ENCODE measurements at places on chromosomes 11 and 22. TPM values are rescaled to one million over a fixed set of nuclear protein-coding genes. Genes with fewer than 3 reads are reported as not detected.

- no peak for DNase-seq
Measured at GRCh38 chr22:25159028-25159427, 40.6 kb upstream of the CRYBB3 start.

DNA sequence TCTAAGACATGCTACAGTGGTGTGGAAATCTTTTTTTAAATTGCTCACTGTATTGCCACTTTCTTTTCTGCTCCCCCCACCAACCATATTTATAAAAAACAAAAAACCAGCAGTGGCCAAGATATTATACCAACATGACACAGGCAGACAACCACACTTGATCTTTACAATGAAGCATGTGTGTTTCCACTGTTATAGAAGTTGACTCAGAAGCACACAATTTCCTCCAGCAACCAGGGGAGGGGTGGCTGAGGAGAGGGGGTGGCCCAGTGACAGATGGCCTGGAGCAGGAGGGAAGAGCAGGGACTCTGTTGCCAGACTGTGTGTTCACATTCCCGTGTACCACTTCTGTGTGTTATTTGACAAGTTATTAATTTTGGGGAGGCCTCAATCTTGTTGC, 14.8 kb downstream of the CD59 start:
- DNase-seq: no peak

- DNase-seq: no peak
Measured at GRCh38 chr11:48088682-48089050, 108.3 kb downstream of the PTPRJ start.

GRCh38 chr11:20238712-20239111, 78.4 kb upstream of the DBX1 start:
- no peak for DNase-seq

DNA sequence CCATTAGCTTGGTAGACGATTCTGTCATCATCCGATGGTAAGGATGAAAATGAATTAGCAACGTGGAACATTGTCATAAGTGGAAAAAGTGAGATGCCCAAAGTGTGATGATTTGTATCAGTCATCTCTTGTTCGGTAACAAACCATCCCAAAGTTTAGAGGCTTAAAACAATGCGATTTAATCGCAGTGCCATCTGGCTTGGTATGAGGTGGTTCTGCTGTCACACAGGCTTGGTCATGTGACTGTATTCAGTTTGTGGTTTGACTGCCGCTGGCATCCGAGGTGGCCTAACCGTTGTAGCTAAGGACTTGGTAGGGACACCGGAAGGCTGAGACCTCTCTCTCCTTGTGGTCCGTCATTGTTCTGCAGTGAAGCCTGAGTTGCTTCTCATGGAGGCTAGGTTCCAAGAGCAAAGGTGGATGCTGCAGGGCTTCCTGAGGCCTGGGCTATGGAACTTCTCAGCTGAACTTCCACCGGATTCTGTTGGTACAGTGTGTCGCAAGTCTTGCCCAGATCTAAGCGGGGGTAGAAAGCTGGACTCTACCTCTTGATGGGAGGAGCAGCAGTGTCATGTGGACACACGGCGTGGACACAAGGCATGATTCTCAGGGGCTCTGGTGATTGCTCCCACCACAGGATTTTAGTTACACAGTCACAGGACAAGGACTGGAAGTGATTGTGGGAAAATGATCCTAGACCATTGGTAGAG, 36.3 kb downstream of the BCR start:
- DNase-seq: no peak

- DNase-seq: no peak
Measured at GRCh38 chr11:5282628-5283027, 12.9 kb upstream of the HBE1 start.

DNA sequence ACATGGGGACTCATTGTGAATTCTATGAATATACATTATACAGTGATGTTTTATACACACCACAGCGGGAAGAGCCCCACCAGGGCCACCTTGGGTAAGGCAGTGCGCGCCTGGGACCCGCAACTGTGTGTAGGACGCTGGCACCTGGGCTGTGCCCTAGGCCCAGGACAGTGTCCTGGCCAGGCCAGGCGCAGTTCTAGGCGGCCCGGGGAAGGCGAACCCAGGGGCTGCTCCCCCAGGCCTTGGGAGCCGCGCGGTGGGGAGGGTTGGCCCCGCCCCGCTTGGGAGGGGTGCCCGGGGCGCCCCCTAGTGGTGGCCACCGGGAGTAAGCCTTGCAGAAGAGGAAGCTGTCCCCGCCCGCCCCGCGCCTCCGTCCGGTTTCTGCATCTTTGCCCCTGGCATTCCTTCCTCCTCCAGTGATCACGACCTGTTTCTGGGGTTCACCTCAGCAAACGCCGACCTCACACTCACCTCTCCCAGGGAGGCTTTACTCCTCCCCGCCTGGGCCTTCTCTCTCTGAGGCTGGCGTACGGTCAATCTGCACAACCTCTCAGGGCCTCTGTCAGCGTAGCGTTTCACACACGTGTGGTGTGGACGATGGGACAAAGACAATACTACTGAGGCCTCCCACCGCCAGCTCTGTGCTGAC, 9.5 kb upstream of the EHD1 start:
- DNase-seq: peak; percentile 97

GRCh38 chr11:2380807-2381350, 3.8 kb downstream of the CD81 start:
- DNase-seq: no peak

Gene TRIOBP
- 91.7 TPM for total RNA-seq

DNA sequence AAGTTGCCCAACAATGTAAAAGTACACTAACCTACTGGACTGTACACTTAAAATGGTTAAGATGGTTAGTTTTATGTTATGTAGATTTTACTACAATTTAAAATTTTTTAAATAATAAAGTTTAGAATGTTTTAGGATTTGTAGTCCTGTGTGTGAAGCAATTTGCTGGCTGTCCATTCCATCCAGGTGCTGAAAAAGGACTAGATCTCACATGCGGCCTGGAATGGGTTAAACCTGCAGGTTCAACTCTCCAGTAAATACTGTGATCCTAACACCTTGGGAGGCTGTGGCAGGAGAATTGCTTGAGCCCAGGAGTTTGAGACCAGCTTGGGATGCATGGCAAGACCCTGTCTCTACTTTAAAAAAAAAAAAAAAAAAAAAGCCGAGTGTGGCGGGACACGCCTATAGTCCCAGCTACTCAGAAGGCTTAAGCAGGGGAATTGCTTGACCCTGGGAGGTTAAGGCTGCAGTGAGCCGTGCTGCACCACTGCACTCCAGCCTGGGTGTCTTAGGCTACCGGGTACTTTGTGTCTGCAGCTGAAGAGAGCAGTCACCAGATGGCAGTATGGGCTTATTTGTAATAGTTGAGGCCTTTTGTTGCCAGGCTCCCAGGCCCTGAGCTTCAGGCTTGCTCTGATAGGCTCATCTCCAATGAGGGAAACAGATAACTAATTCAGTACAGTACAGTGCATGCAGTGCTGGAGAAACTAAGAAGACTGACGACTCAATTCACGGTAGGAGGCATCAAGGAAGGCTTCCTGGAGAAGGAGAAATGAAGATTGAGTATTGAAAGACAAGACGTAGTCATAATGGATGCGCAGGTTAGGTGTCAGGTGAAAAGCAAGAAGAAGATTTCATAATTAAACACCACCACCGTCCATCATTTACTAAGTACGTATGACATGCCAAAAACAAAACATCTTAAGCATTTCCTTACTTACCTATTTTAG, 64.7 kb upstream of the ASPHD2 start:
- DNase-seq: no peak

Gene INS
- 0.74 TPM for total RNA-seq

Gene PPM1F
- total RNA-seq: 44.5 TPM

DNA sequence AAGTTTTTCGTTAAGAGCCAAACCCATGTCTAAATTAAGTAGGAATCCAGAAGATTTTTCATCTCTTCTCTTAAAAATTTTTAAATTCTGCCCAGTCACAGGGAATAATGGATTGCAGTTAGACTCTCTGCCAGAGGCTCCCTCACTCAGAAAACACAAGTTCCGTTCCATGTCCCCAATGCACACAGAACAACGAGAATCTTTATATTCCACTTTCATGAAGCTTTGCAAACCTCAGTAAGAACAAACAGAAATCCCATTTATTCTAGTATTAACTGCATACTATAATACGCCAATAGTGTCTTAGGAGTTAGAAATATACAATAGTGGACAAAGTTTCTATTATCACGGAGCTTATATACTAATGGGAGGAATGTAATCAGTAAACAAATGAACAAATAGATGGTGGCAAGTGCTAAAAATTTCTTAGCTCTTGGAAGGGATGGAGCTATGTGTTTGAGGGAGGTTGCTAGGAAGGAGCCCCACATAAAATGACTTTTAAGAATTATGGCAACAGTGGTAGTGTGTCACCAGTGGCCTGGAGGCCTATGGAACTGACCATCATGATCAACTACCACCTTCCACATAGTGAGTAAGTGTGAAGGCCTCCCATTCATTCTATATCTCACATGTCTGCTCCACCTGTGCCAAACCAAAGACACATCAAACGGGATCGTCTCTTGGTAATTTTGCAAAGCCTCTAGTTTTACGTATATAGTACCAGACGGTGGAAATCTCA, 24.9 kb downstream of the PICALM start:
- no peak for DNase-seq

GRCh38 chr11:88508759-88509581, 171.4 kb upstream of the CTSC start:
- no peak for DNase-seq

GRCh38 chr11:69640995-69641581, at the start of gene CCND1:
Gene CCND1 (plus strand): TSS chr11:69641156. CDS start chr11:69641314, 158 bp downstream.
- DNase-seq: no peak

DNA sequence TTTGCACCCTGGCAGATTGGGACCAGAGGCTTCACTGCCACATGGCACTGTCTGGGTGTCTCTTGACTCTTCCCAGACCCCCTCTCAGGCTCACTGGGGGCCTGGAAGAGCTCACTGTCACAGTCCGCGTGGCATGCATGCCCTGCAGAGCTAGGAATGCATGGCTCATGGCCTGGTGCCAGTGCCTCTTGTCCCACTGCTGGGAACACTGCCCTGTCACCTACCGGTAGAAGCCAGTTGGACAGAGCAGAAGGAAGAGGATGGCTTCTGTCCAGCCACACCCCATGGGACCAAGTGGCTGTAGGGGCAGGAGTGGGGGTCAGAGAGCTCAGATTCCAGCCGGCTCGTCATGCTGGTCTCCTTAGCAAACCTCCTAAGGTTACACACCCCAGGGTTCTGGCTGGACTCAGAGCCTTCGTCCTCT, 29.7 kb downstream of the MB start:
- no peak for DNase-seq

- no peak for DNase-seq
Measured at GRCh38 chr11:93481279-93481678, 61.9 kb downstream of the SMCO4 start.

- DNase-seq: no peak
Measured at GRCh38 chr11:124725719-124726105, 14.0 kb upstream of the NRGN start.

GRCh38 chr11:76307396-76307795, 73.5 kb downstream of the THAP12 start:
- DNase-seq: no peak

- no peak for DNase-seq
Measured at GRCh38 chr11:112255067-112255720, 5.5 kb downstream of the PLET1 start.

- peak; percentile 37 for DNase-seq
Measured at GRCh38 chr22:19565382-19566278, 41.4 kb upstream of the CLDN5 start.

Gene PATE1
- total RNA-seq: not detected

Gene NRXN2
- 8.8 TPM for total RNA-seq

DNA sequence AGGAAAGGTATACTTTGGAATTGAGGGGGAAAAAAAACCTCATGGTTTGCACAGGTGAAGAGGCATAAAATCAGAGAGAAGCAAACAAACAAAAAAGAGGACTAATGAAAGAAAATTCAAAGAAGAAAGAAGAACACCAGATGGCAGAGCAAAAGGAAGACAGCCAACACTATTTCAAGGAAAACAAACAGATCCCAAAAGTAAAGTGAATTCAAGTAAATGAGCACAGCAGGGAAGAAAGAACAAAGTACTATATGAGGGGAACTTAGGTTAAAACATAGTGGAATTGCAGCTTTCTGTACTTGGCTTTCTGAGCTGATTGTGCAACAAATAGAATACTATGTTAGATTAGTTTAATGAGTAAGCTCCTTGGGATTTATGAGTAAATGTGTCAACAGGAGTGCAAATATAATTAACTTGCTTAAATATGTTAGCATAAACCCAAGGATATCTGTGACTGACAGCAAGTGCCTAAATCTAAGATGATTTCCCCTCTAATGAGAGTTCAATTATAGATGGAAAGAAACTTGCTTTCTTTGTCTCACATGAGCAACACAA, 404.6 kb upstream of the CNTN5 start:
- no peak for DNase-seq

Gene SLC22A25
- not detected for total RNA-seq

DNA sequence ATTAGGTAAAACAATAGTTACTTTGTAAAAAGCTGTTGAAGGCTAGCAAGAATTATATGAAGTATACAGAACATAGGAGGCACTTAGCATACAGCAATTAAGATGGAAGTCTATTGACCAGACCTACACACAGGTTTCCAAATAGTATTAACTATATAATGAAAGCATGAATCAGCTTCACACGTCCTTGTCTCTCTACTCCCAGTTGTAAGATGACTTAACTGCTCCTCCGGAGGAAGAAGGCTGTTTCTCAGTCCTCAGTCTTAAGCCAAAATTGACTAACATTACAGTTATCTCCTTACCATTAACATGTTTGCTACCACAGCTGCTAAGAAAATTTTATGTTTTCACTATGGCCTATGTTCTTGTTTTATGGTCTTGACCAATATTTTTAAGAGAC, 24.7 kb downstream of the SIK3 start:
- DNase-seq: no peak

GRCh38 chr11:62905296-62905695, 15.9 kb downstream of the CHRM1 start:
- no peak for DNase-seq

- no peak for DNase-seq
Measured at GRCh38 chr11:33942954-33943353, 51.1 kb upstream of the LMO2 start.

GRCh38 chr11:92249156-92249753, 24.6 kb downstream of the FAT3 start:
- no peak for DNase-seq

GRCh38 chr22:43330178-43331068, 12.7 kb downstream of the SCUBE1 start:
- DNase-seq: no peak

GRCh38 chr11:76797341-76798201, 14.4 kb downstream of the TSKU start:
- DNase-seq: no peak

Gene FOLR2
- total RNA-seq: 77.3 TPM

Gene MAJIN
- total RNA-seq: not detected

GRCh38 chr11:64736654-64737053, 7.3 kb downstream of the RASGRP2 start:
- no peak for DNase-seq

Gene PIK3IP1
- total RNA-seq: 19.8 TPM
